Fibroblast of the conjunctiva (primary cell): ENCODE measurements at places on chromosomes 13 and 19.
A peak's percentile ranks its signal among the peaks of the same experiment; 100 is the strongest.

DNA sequence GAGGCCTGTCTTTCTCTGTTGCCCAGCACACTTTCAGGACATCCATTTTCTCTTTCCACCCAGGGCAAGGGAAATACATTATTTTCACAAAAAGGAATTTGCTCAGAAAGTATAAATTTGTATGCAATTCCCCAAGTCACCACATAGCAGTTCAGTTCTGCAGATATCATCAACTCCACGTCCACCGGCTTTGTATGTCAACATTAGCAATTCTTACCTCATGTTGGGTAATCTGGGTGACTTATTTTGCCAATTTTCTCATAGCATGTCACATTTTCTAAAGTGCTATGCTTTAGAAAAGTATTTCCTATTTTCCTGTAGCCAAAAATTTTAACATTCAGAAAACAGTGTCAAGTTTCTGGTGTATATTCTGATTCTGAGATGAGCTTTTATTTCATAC is 501.8 kb downstream of the EFNB2 start:
- peak; percentile 57 for DNase-seq

- DNase-seq = peak; percentile 39
Measured at GRCh38 chr19:35643255-35644205, 2.0 kb downstream of the ETV2 start.

DNA sequence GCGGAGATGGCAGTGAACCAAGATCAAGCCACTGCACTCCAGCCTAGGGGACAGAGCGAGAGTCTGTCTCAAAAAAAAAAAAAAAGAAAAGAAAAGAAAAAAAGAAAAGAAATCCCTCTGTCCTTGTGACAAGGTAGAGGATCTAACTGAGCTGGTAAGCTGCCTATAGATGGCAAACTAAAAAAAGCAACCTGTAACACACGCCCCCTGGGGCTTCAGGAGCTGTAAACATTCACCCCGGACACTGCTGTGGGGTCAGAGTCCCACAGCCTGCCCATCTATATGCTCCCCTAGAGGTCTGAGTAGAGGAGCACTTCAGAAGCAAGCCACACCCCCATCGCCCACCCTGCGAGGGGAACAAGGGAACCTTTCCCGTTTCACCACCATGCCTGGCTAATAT is 4.3 kb upstream of the PGPEP1 start:
- DNase-seq = no peak

GRCh38 chr13:98505217-98505616 is 71.7 kb downstream of the STK24 start:
- DNase-seq = no peak

DNA sequence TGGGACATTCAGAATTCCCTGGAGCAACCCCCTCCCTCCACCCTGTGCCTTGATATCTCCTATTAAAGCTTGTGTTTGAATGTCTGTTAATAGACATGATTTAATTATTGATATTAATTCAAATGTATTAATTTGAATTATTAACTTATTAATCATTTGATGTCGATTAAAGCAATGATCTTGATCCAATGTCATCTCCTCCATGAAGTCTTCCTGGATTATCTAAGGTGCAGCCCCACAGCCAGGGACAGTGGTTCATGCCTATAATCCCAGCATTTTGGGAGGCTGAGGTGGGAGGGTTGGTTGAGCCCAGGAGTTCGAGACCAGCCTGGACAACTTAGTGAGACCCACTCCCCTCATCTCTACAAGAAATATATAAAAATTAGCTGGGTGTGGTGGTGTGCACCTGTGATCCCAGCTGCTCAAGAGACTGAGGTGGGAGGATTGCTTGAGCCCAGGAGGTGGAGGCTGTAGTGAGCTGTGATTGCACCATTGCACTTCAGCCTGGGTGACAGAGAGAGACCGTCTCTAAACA is 9.6 kb downstream of the FEM1A start:
- no peak for DNase-seq

DNA sequence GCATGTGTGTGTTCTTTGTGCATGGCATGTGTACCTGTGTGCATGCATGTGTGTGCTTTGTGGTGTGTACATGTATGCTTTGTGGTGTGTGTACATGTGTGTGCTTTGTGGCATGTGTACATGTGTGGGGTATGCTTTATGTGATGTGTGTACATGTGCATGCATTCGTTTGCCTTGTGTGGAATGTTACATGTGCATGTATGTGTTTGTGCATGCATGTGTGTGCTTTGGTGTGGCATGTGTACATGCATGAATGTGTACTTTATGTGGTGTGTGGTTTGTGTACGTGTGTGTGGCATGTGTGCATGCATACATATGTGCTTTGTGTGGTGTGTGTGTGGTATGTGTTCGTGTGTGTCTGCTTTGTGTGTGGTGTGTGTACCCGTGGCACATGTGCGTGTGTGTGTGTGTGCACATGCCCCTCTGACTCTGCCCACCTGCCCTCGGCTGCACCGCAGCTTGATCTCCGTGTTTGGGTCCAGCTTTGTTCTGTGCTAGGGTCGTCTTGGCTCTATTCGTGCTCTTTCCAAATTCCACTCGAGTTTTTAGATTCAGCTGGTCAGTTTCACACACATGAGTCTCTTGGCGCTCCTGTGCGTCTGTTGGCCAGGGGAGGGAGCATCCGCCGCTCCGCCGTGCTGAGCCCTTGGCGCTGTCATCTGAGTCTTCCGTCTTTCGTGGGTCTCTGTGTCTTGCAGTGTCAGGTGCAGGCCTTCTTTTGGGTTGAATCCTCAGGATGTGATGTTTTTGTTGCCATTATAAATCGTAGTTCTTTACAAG is 46.5 kb upstream of the TFDP1 start:
- no peak for DNase-seq

DNA sequence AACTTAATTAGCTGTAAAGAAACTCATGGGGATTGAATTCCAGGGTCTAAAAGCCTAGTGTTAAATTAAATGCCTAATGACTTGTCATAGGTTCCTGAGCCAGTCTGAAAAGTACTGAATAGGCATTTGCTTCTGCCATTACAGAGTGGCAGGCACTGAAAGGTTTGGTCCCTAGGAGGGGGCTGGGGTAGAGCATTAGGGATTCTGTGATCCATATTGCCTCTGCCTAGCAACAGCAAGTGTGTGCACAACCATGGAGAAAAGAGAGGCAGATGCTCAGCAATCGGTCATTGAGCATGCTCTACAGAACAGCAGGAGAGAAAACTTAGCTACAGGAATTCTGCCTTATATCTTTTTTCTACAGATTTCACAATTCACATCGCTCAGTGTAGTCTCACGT is 133.5 kb downstream of the TRPC4 start:
- no peak for DNase-seq

DNA sequence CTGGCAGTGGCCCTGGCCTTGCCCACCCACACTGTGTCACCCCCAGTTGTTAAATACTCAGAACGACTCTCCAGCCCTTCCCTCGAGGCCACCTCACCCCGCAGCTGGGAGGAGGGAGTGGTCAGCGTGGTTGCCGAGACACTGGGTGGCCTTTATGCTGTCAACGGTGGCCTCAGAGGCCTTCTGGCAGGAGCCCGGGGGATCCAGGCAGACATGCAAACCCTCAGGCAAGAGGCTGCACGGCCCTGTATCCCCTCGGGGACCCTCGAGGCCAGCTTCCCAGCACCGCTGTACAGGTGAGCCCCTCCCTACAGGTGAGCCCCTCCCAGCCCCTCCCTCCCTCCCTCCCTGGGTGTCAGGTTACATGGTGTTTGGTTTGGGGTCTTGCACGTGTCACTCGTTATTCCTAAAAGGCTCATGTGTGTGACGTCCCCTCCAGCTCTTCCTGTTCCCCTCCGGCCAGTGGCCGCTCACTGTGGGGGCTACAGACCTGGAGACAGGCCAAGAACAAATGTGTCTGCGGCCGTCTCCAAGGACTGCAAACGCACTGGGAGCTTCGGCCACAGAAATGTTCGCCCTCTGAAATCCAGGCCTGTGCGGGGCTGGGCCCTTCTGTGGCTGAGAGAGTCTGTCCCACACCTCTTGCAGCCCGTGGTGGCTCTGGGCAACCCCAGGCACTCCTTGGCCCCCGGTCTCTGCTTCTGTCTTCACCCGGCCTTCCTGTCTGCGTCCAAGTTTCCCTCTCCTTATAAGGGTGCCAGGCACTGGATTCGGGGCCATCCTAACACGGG is at the start of gene TEKTIP1:
Gene TEKTIP1 (plus strand): TSS at position 210 of the 791 bp plus-strand sequence. CDS start 4 bp downstream, at position 214.
- DNase-seq = no peak

GRCh38 chr19:41226053-41226873 is 7.2 kb downstream of the AXL start:
- no peak for DNase-seq

- DNase-seq = no peak
Measured at GRCh38 chr13:28344163-28344562, 150.8 kb downstream of the FLT1 start.

DNA sequence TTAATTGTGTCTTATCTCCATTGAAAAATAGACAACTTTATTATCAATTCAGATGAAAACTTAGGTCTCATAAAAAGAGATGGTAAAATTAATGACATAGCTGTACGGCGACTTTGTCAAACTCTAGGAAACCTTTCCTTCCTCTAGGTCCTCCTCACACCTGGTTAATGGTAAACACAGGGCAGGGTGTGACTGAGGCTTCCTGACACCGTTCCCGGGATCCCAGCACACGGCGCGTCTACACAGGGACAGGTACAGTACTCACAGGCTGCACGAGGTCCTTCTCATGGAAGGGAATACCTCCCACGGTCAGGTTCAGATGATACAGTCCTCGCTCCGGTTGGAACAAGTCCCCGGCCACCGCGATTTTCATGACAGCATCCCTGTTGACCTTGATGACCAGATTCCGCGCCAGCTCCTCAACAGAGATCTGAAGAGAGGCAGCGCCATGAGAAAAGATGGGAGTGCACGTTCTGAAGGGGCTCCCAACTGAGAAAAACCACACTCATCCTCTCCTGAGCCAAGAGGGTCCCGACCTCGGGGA is 35.5 kb downstream of the GAS6 start:
- DNase-seq = no peak

GRCh38 chr19:47446534-47447469 is 24.9 kb downstream of the SLC8A2 start:
- DNase-seq = no peak

DNA sequence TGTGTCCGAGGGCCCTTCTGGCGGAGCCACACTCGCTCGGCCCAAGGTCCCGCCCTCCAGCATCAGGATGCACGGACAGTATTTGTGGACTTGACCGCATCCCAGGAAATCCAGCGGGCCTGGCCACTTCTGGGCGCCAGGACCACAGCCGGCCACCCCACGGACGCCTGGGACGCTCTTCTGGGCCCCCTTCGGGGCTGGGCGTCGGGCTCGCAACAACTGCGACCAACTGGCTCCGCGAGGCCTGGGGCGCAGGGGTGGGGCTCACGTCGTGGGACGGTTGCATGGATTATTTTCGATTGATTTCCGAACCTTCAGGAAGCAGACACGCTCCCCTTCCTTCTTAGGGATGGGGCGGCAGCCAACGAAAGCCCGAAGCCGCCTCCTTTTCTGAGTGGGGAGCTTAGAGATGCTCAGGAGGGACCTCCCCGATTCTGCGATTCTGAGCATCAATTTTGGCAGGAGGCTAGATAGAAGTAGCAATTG is 521 bp upstream of the NUP58 start:
- no peak for DNase-seq

GRCh38 chr13:113938246-113938645 is 35.6 kb downstream of the C13orf46 start:
- no peak for DNase-seq

GRCh38 chr19:56748378-56748777 is 76.8 kb upstream of the ZNF835 start:
- peak; percentile 9 for DNase-seq

GRCh38 chr13:69180034-69180433 is 927.6 kb upstream of the ATXN8OS start:
- no peak for DNase-seq

DNA sequence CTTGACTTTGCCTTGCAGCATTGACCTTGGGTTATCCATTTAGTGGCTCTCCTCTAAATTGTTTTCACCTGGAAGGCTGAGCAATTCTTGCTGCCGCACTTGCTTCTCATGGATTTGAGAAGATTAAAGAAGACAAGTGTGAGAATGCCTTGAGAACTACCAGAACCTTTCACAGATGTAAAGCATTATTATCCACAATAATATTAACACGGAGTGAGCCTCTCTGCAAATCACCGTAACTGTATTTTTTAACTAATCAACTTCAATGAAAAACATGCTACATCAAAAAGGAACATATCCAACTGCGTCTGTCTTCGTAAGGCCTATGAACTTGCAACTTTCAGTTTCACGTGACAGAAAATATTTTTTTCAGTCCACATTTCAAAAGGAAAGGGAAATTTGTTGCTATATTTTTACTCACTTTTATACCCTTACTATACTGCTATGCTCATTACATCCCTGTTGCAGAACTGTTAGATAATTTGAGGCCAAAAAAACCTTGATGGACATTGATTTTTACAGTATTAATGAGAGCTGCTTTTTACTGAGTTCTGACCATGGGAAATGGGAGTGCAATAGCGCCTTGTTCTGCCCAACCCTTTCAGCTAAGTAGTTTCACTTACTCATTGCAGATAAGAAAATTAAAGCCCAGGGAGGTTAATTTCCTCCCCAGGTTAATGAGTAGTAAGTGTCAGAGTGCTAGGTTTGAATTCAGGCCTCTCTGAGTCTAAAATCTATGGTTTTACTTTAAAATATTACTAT is 93.8 kb upstream of the RAP2A start:
- no peak for DNase-seq

DNA sequence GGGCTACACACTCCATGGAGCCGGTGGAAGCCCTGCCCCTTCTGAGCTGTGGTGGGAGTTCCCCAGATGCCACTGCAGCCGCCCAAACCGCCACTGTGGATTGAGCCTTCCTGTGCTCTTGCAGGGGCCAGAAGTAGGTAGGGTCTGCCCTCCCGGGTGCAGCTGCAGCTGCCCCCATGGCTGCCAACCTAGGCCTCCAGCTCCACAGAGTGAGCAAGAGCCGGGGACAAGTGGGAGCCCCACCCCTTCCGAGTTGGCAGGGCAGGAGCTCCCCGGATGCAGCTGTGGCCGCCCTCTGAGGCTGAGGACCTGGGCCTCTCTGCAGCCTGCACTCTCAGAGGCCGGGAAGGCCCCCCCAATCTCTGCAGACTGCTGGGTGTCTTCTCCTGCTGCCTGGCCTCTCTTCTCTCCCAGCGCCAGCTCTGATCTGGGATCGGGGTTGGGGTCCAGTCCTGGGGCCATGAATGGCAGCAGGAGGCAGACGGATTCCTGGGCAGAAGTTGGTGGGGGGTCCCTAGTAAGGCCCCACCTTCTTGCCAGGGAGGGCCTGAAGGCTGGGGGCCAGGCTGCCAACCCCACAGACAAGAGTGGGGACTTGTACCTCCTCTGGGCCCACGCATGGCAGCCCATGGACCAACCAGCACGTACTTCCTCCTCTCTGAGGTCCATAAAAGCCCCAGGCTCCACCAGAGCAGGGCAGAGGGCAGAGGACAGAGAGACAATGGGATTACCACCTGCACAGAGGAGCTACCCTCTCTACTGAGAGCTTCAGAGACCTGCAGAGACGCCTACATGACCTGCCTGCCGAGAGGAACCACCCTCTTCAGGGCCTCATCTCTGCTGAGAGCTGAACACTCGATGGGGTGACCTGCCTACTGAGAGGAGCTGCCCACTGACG is 28.9 kb downstream of the AP2S1 start:
- DNase-seq = no peak
